Fibroblast of the aortic adventitia (primary cell): ENCODE measurements at places on chromosomes 7 and 10. TPM values are rescaled to one million over a fixed set of nuclear protein-coding genes. Genes with fewer than 3 reads are reported as not detected.

PRSS2 gene
- not detected in 2 replicates for total RNA-seq

TFEC gene
- total RNA-seq: 0.16 and 0.36 TPM in 2 replicates

NHLRC2 gene
- 7.0 and 26.3 TPM in 2 replicates for total RNA-seq

C10orf105 gene
- total RNA-seq: under 0.01 TPM in 1 of 2 replicates, not detected in the other

ACBD7 gene
- 0.99 TPM in 1 of 2 replicates, not detected in the other for total RNA-seq

ABCC2 gene
- total RNA-seq: 0.98 and 1.4 TPM in 2 replicates

LRRC4 gene
- 0.27 TPM in 1 of 2 replicates, not detected in the other for total RNA-seq

LBX1 gene
- total RNA-seq: 0.08 TPM in 1 of 2 replicates, not detected in the other

PNLIPRP1 gene
- total RNA-seq: not detected in 2 replicates

AKR1C2 gene
- total RNA-seq: 48.2 and 376 TPM in 2 replicates

GRID1 gene
- total RNA-seq: not detected in 2 replicates

LRRN3 gene
- 2.7 and 5.0 TPM in 2 replicates for total RNA-seq

ZNF438 gene
- 2.9 and 8.0 TPM in 2 replicates for total RNA-seq

ZNF138 gene
- total RNA-seq: 4.3 and 6.8 TPM in 2 replicates

RTKN2 gene
- 0.16 and 11.9 TPM in 2 replicates for total RNA-seq

CYP3A7 gene
- 0.74 TPM in 1 of 2 replicates, not detected in the other for total RNA-seq

AKR1B15 gene
- not detected in 2 replicates for total RNA-seq

AKR1D1 gene
- not detected in 2 replicates for total RNA-seq

MSMB gene
- total RNA-seq: not detected in 2 replicates

DKK1 gene
- total RNA-seq: 51.7 and 123 TPM in 2 replicates

RELN gene
- 7.5 and 88.7 TPM in 2 replicates for total RNA-seq

PRTFDC1 gene
- total RNA-seq: 34.4 and 39.6 TPM in 2 replicates

HOXA1 gene
- 0.72 TPM in 1 of 2 replicates, not detected in the other for total RNA-seq

MTPN gene
- 87.7 and 172 TPM in 2 replicates for total RNA-seq

AIFM2 gene
- 2.5 and 7.3 TPM in 2 replicates for total RNA-seq

CPEB3 gene
- total RNA-seq: 0.99 and 1.7 TPM in 2 replicates

DUSP5 gene
- total RNA-seq: 4.1 and 21.6 TPM in 2 replicates

COL26A1 gene
- total RNA-seq: not detected in 2 replicates

AGR2 gene
- 0.25 TPM in 1 of 2 replicates, not detected in the other for total RNA-seq

SPDYE11 gene
- total RNA-seq: 0.08 TPM in 1 of 2 replicates, not detected in the other

NKX2-3 gene
- not detected in 2 replicates for total RNA-seq

NEUROD6 gene
- not detected in 2 replicates for total RNA-seq

ZNF804B gene
- not detected in 2 replicates for total RNA-seq

CFTR gene
- 0.09 TPM in 1 of 2 replicates, not detected in the other for total RNA-seq

AOAH gene
- total RNA-seq: 0.74 TPM in 1 of 2 replicates, not detected in the other

SPDYE6 gene
- total RNA-seq: not detected in 2 replicates

THSD7A gene
- 0.49 and 2.5 TPM in 2 replicates for total RNA-seq

NOM1 gene
- 10.8 TPM in 2 replicates for total RNA-seq

SLC16A12 gene
- 0.16 and 0.90 TPM in 2 replicates for total RNA-seq

PRKCQ gene
- 0.08 TPM in 1 of 2 replicates, not detected in the other for total RNA-seq

PDCD11 gene
- 33.9 and 38.4 TPM in 2 replicates for total RNA-seq

SLC26A5 gene
- not detected in 2 replicates for total RNA-seq

HPSE2 gene
- not detected in 2 replicates for total RNA-seq

NPSR1 gene
- total RNA-seq: not detected in 2 replicates

OR6B1 gene
- not detected in 2 replicates for total RNA-seq

SLC13A1 gene
- not detected in 2 replicates for total RNA-seq

IL2RA gene
- total RNA-seq: not detected in 2 replicates

PRR15 gene
- total RNA-seq: 2.4 TPM in 2 replicates

GRID2IP gene
- not detected in 2 replicates for total RNA-seq

UFSP1 gene
- 2.2 and 3.3 TPM in 2 replicates for total RNA-seq

CPVL gene
- total RNA-seq: 0.54 and 3.2 TPM in 2 replicates

ZNF488 gene
- total RNA-seq: 0.18 and 0.41 TPM in 2 replicates

SPDYE16 gene
- 0.09 and 0.33 TPM in 2 replicates for total RNA-seq

CREB5 gene
- total RNA-seq: 0.25 and 5.2 TPM in 2 replicates

OPALIN gene
- total RNA-seq: not detected in 2 replicates

LRIT1 gene
- not detected in 2 replicates for total RNA-seq

BET1 gene
- total RNA-seq: 48.3 and 60.8 TPM in 2 replicates

FGL2 gene
- 39.3 and 64.4 TPM in 2 replicates for total RNA-seq
